Activated effector memory CD4-positive, alpha-beta T cell treated with Interleukin-2 at 50 U/mL for 16 hours (primary cell): ENCODE measurements at places on chromosomes 11 and 22.

- DNase-seq: peak; percentile 14
Measured at GRCh38 chr11:76288166-76288980, 82.1 kb upstream of the WNT11 start.

GRCh38 chr22:37491106-37491505 lies 4.9 kb upstream of the MFNG start:
- no peak for DNase-seq

- DNase-seq: no peak
Measured at GRCh38 chr11:117431436-117431835, 103.8 kb downstream of the CEP164 start.

DNA sequence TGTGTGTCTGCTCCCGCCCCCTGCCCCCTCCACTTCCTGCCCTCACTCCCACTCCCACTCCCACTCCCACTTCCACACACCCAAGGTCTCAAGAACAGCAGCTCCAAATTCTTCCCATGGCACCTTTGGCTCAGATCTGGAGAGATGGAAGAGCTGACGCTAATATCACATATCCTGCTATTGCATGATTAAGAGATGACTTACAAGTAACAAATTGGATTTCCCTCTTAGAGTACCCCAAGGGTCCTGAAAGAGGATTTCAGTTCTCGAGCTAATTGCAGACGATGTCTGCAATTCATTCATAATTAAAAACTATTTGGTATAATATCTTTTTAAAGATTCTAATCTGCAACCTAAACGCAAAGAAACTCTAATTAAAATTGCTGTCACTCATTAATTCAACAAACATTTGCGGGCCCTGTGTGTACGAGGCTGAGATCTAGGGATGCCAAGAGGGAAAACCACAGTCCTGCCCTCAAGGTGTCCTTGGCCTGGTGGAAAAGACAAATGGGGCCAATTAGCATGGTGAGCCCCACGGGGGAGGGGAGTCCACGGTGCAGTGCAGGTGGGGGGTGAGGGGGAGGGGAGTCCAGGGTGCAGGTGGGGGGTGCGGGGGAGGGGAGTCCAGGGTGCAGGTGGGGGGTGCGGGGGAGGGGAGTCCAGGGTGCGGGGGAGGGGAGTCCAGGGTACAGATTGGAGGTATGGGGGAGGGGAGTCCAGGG lies 50.3 kb downstream of the CELSR1 start:
- DNase-seq: no peak

- no peak for DNase-seq
Measured at GRCh38 chr22:17786435-17787161, 12.3 kb upstream of the BID start.

DNA sequence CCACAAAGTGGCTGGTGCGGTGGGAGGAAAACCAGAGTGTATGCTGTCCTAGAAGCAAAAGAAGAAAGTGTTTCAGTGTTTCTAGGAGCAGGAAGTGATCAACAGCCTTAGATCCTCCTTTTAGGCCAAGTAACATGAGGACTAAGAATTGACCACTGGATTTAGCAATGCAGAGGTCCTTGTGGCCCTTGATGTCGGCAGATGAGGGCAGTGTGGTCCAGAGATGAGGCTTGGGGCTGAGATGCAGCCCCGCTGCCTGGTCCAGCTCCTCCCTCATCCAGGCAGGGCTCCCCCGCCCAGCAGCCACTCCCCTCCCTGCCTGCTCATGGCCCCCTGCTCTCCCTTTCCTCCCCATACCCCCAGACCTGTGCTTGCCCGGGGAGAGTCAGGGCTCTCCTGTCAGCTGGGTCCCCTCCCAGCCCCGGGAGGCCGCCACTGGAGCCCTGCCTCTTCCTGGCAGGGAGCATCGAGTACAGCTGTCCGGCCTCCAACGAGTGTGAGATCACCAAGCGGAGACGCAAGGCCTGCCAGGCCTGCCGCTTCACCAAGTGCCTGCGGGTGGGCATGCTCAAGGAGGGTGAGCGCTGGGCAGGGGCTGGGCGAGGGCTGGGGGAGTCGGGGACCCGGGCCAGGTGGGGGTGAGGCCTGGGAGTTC lies 3.7 kb downstream of the TRMT112 start:
- DNase-seq: no peak

GRCh38 chr11:57406337-57406904 lies 16.0 kb upstream of the PRG2 start:
- DNase-seq: no peak

DNA sequence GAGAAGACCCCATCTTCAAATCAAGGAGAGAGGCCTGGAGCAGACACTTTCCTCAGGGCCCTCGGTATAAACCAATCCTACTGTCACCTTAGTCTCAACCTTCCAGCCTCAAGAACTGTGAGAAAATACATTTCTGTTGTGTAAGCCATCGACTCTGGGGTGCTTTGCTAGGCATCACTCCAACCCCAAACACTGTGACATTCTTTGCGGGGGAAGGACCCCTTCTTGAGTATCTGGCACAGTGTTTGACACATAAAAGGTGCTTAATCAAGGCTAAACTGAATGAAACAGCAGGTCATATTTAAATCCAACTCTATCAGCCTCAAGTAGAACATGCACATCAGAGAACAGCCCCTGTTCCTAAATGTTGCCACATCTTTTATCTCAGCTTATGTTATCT lies 558.1 kb downstream of the INSC start:
- no peak for DNase-seq

DNA sequence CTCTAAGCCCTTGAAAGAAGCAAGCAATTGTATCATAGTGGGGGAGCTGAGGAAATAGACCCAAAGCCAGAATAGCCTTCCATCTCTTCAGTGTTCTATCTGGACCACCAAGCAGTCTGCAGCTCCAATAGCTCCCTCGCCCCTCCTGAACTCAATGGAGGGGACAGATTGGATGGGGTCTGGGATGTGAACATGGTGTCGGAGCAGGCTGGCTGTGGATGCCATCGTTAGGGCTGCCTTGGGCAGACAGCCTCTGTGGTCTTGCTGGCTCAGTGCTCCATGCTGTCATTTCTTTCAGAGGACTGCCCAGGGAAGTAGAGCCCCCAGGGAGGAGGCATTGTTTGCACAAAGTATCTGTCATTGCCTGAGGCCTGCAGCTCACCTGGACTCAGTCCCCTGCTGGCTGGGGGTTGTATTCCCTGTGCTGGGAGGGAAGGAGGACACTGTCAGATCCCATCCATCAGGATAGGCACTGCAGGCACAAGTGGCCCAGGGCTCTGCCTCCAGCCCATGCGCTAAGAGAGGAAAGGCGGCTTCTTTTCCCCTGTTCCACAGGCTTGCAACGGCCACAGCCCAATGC lies 537.7 kb downstream of the BUD13 start:
- no peak for DNase-seq

GRCh38 chr11:10727146-10727851 lies 23.7 kb upstream of the CTR9 start:
- no peak for DNase-seq

GRCh38 chr22:50714150-50714549 lies 23.9 kb upstream of the ACR start:
- DNase-seq: no peak

DNA sequence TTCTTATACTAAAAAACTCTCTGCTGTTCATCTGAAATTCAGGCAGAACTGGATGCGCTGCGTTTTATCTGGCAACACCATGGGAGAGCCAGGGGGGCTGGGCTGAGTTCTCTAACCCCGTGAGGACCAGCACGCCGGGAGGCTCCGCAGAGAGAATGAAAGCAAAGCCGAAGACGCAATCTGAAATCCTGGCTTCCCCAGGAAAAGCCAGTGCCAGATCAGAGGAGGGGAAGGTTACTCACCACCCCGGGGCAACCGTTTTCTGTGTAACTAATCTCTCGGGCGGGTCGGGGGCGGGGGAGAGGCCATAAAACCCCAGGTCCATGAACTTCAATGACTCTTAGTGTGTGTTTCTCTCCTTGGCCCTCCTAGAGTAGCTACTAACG lies 99.4 kb downstream of the SHANK2 start:
- no peak for DNase-seq

GRCh38 chr11:47854667-47855066 lies 6.5 kb upstream of the NUP160 start:
- no peak for DNase-seq

- DNase-seq: no peak
Measured at GRCh38 chr11:65634905-65635731, 2.8 kb upstream of the SIPA1 start.

DNA sequence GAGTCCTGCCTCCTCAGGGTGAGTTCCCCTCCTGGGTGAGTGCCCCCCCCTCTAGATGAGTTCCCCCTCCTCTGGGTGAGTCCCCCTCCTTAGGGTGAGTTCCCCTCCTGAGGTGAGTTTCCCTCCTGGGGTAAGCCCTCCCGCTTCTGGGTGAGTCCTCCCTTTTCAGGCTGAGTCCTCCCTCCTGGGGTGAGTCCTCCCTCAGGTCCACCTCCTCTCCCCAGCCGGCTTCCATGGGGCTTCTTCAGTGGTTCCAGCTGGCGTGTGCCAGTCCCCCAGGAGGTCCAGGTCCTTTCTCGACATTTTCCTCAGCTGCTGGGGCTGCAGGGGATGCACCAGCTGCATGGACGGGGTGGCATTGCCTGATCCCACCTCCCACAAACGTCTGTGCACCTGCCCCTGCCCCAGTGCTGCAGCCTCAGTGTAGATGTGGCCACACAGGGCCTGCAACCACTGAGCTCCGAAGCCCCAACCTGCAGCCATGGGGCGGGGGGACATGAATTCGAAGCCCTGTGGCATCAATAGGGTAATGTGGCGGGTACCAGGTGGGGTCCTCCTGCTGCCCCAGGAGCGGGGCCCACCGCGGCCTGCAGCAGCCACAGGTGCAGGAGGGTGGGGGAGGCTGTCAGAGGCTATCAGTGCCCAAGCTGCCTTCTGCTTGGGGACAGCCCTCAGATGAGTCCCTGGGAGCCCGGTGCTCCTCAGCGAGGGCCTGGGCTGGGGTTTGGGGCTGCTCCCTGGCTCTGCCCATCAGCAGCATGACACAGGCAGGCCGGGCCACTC lies 101.3 kb upstream of the FGF3 start:
- no peak for DNase-seq

GRCh38 chr22:33962409-33962808 lies 42.1 kb upstream of the LARGE1 start:
- no peak for DNase-seq

- DNase-seq: peak; percentile 70
Measured at GRCh38 chr22:24805790-24806662, at the start of gene SGSM1. TSS of gene SGSM1 (plus strand) at chr22:24806211. CDS start at chr22:24806326, 115 bp downstream.

DNA sequence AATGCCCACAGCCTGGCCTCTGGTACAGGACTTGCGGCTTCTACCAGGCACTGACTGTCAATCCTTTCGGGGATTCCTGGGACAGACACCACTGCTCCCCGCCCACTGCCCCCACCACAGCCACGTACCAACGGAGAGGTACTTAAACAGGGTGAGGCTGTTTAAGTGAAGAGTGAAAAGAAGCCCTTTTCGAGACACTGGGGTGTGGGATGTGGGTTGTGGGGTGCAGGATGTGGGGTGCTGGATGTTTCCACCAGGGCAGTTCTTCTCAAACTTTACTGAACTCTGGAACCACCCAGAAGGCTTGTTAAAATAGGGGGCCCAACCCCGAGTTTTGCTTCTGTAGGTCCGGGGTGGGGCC lies 34.2 kb upstream of the PRR5 start:
- DNase-seq: peak; percentile 60

- DNase-seq: no peak
Measured at GRCh38 chr11:115297330-115297729, 206.9 kb downstream of the CADM1 start.

GRCh38 chr11:108543316-108543964 lies 45.3 kb upstream of the POGLUT3 start:
- no peak for DNase-seq

- no peak for DNase-seq
Measured at GRCh38 chr22:46797355-46797754, 34.9 kb downstream of the TBC1D22A start.

GRCh38 chr11:101721270-101721669 lies 137.5 kb upstream of the TRPC6 start:
- no peak for DNase-seq

GRCh38 chr22:25833676-25834075 lies 91.7 kb downstream of the MYO18B start:
- no peak for DNase-seq

- no peak for DNase-seq
Measured at GRCh38 chr22:37808294-37808657, 542 bp downstream of the GCAT start.

GRCh38 chr22:23574371-23574811 lies 5.7 kb downstream of the IGLL1 start:
- no peak for DNase-seq
